ENCODE measurements at places on chromosomes 4 and X. TPM values are rescaled to one million over a fixed set of nuclear protein-coding genes. Genes with fewer than 3 reads are reported as not detected.

GRCh38 chr4:125911058-125911457 lies 596.3 kb downstream of the FAT4 start:
- no peak for DNase-seq

- DNase-seq, result no peak
These were observed 68.1 kb upstream of the NAP1L5 start for GRCh38 chr4:88765729-88766128.

GRCh38 chr4:149441338-149441737 lies 374.3 kb downstream of the IQCM start:
- no peak for DNase-seq

DNA sequence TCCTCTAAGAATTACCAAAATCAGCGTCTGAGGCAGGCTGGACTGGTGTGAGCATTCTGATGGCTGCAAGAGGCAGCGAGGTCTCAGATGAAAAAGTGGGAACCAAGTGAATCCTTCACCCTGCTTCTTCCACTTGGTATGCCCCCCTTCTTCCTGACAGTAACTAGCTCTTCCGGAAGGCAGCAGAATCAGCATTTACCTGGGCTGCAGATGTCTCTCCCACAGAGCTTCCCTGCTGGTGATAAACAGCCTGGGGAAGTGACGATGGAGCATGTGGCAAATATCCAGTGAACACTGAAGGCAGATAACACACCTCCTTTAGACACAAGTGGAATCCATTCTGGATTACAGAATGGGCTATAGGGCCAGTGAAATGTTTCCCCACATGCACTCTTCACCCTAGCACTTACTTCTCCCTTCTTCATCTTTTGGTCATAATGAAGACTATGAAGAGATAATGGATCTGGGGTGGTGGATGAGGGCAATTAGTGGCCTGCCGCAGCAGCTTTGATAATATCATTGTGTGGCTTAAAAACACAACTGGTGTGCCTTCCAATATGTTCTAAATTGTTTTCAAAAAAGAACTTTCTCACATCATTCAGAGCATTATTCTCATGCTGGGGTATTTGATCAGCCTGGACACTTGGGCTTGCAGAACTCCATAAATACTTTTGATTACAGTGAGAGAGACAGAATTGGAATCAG lies 60.8 kb upstream of the TBC1D9 start:
- DNase-seq, result no peak

The AMTN gene
- not detected for total RNA-seq

The DCAF12L2 gene
- 2.4 TPM for total RNA-seq

The GAGE2A gene
- not detected for total RNA-seq

- no peak for DNase-seq
These were observed 1081.5 kb upstream of the TENM3 start for GRCh38 chr4:181161669-181162068.

The RNF212 gene
- 3.4 TPM for total RNA-seq

DNA sequence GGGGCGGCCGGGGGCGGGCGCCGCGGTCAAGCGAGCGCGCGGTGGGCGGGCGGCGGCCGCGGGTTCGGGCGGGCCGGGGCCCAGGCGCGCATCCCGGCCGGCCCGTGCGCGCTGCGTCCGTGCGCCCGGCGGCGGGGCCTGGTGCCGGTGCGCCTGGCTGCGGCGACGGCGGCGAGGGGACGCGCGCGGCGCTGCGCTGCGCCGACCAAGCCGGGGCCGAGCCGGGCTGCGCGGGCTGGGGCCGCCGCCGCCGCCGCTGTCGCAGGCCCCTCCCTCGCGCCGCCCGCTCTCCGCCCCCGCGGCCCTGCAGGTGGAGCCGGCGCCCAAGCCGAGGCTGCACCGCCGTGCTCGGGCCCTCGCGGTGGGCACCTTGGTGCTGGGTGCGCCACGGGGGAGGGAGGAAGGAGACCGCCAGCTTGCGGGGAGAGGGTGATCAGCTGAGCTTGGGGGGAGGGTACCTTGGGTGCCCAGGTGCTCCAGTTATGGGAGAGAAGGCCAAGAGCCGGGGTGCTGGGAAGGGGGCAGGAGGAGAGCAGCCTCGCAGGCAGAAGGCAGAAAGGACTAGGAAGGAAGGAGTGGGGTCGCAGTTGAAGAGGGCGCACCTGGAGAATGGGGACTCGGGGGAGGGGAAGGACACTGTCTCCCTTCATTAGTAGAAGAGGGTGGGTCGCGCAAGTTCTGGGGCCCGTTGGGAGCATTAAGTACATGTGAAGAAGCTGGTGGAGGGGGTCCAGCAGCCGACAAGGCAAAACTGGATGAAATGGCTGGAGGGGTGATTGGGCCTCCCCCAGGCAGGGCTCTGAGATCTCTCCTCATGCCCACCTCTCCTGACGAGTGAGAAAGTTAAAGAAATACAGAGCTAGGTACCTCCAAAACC lies at the start of gene PPP2R2C:
Gene PPP2R2C, minus strand, starts transcription at position 228 of the 877 bp plus-strand sequence. CDS start 385 bp downstream, outside the sequence.
- DNase-seq, result peak; percentile 82

- DNase-seq, result no peak
These were observed 9.0 kb downstream of the FAM193A start for GRCh38 chr4:2545321-2546013.

- DNase-seq, result no peak
These were observed 105.9 kb downstream of the SH3RF1 start for GRCh38 chr4:169164669-169165415.

GRCh38 chrX:80335062-80335830 lies 85.0 kb upstream of the TENT5D start:
- peak; percentile 76 for DNase-seq

The PARM1 gene
- total RNA-seq, result 1.6 TPM

The RBBP7 gene
- total RNA-seq, result 425 TPM

DNA sequence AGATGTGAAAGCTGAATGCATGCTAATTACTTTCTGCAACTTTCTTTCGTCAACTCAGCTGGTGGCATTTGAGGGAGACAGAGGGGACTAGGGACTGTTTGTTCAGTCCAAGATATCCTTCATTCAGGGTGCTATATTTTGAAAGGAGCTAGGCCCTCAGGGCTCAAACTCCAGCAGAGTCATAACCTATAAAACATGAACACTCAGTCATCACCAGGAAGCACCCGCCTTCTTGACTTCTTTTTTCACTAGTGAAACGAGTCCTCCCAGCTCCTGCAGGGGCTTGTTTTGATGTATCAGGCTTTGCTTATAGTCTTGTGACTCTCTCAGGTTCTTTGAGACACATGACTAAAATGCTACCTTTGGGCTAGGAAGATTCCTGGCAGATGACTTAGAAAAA lies 230.6 kb downstream of the PCDH7 start:
- no peak for DNase-seq

The XPNPEP2 gene
- total RNA-seq, result 1.7 TPM

DNA sequence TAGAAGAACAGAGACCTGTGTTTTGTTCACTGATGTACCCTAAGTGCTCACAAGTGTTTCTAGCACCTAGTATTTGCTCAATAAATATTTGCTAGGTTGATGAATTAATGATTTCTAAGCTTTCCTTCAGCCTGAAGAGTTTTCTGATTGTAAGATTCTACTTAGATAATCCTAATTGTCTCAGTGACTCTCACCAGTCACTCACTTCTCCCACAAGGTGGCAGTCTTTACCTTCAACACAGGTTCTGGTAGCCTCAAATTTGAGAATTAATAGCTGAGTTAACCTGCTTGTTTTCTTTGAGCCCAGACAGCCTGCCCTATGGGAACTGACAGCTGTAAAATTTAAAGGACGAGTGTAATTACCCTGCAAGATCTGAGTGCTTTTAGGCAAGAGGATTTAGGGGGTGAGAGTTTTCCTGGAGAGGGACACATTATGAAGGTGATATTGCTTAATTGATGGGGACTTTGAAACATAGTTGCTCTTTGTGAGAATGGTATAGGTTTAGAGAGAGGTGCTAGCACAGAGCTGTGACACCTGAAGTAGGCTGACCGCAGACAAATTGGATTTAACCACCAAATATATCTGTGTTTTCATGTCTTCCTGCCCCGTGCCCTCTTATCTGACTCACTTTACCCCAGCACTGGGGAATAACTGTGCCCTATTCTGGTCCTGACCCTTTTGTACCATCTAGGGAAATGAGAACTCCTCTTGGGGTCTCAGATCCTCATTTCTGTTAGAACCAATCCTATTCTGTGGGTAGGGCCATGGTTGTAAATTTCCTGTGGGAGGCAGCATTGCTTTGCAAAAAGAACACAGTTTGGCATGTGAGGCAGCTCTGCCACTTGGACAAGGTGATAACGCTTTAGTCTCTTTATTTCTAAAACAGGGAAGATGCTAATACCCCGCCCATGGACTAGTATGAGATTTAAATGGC lies 27.7 kb downstream of the CD38 start:
- peak; percentile 78 for DNase-seq

The IGFBP7 gene
- 0.86 TPM for total RNA-seq

DNA sequence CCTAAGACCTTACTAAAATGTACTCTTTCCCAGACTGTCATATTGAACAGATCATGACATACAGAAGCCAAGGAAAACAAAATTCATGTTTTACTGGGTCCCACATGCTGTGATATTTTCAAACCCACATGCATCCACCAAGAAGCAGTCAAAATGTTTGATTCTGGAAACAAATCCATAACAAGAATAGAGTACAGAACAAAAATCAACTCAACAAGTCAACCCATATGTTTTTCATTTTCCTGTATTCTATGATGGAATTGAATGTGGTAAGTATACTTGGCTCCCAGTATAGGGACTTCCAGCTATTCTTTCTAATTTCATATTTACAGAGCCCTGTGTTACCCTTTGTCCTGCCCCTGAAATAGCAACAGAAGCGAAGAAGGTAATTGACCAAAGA lies 106.8 kb downstream of the COL25A1 start:
- no peak for DNase-seq

The PASD1 gene
- not detected for total RNA-seq

DNA sequence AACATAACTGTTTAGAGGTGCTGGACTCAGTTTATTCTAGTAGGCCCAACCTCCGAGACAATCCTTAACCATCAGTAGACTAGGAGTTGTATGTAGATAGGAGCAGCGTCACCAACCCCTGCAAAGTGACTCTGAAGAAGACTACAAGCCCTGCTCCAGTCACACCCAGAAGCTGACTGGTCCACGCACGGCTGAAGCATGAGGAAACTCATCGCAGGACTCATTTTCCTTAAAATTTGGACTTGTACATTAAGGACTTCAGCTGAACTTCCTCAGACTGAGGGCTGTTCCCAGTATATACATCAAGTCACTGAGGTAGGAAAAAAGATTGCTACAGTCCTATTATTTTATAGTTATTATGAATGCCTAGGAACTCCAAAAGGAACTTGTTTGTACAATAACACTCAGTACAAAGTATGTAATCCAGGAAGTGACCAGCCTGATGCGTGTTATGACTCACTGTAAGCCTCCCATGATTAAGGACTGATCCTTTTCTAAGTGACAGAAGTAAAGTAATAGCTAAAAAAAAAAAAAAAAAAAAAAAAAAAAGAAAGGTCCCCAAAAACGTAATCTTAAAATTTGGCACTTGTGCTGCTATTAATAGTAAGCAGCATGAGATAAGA lies 41.6 kb upstream of the UGT2B7 start:
- no peak for DNase-seq

The CAPN6 gene
- 232 TPM for total RNA-seq

DNA sequence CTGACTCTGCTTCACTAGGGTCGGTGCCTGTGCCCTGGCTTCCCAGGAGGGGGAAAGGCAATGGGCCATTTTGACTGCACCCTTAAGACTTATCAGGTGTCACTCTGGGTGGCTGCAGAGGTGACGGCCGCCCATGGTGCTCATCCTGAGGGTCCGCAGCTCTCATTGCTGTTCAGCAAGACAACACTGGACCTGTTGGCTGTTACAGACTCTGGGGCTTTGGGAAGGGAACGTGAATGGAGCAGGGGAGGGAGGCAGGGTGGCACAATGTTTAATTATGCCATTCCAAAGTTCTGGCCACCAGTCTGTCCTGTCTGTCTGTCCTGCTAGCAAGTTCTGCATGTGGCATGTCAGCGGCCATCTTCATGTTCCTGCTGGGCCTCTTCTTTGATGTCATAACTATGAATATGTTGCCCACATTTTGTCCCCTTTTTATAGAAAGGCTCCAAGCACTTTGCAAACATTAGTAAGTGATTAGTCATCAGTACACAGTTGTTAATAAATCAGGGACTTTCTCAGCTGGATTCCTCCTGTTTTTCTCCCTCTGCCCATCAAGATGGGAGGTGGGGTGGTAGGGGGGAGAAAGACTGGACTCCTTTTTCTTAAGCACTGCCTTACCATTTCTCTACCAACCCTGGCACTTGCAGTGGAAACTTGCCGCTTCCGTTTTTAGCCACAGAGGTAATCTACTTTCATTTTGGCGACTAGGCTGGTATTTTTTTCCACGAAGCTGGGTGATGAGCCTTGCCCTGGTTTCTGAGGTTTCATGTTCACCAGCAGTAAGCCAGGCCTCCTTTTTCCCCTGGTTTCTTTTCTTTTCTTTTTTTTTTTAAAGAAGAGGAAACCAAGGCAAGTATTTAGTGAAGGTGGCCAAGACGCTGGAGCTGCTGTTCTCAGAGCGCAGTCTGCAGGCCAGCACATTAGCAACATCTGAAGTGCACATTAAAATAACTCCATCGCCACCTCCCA lies 88.6 kb upstream of the TRIM2 start:
- no peak for DNase-seq

DNA sequence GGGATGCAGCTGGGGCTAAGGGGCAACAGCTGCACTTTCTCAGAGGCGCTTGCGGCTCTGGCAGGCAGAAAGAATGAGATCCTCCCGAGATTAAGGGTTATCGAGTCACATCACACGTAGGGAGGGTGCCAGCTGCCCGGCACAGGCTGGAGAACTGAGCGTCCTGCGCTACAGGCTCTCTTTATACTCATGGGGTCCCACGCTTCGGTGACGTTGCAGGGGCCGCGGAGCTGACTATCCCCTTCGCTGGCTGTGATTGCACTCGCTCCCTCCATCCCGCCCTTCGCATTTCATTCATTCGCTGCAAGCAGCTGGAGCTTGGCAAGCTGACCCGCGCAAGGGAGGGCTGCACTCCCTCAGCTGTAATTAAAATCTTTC lies at the start of gene TACR3:
Gene TACR3, minus strand, starts transcription at position 156 of the 378 bp plus-strand sequence. CDS start 310 bp downstream, outside the sequence.
- DNase-seq, result peak; percentile 71

DNA sequence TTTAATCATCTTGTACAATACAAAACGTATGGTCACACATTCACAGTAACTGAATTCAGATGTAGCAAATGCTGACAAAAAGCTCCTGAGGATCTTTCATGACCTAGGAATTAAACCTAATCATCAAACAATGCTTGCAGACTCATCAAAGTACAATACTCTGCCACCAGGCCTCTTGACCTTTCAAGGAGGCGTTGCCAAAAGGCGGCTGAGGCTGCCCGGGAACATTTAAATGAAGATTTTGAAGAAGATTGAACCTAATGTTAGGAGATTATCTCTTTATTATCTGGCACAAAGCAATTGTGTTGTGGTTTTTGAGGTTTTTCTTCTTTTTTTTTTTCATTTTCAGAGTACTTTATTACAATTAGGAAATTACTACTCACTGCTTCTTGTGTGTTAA lies 340.5 kb downstream of the GALNTL6 start:
- DNase-seq, result peak; percentile 84
